Tibial artery (tissue), 4 donors: ENCODE measurements at places on chromosomes 11 and 22.

DNA sequence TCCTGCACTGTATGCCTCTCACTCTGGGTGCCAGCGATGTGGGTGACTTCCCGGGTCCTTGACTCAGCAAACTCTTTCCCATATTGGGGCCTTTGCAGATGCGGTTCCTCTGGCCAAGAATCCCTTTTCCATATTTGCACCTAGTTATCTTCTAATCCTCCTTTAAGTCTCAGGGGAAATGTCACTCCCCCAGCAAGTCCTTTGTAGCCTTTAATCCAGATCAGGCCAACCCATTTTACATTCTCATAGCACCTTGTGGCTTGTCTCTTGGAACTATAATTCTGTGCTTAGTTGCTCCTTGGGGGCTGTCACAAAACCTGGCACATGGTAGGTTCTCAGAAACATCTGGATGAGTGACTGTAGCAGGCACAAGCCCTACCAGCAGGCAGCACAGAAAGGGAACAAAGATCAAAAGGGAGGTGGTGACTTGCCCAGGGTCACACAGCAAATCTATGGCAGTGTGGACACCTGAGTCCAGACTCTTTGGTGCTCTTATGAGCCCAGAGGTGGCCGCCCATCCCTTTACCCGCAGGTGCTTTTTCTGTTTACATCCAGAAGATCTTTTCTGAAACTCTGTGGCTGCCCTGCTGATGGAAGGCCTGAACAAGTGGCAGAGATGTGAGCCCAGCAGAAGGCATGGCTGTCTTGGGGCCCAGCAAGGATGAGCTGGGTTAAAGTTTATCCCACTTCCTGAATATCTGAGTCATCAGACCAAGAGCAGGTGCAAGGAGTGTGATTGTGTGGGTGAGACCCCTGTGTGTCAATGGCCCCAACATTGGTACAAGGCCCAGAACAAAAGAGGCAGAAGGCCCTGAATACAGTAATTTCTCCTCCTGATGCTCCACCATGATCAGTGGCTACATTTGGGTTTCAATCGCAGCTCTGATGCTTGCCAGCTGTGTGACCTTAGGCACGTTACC is 78.6 kb upstream of the GRK3 start:
- no peak for DNase-seq

DNA sequence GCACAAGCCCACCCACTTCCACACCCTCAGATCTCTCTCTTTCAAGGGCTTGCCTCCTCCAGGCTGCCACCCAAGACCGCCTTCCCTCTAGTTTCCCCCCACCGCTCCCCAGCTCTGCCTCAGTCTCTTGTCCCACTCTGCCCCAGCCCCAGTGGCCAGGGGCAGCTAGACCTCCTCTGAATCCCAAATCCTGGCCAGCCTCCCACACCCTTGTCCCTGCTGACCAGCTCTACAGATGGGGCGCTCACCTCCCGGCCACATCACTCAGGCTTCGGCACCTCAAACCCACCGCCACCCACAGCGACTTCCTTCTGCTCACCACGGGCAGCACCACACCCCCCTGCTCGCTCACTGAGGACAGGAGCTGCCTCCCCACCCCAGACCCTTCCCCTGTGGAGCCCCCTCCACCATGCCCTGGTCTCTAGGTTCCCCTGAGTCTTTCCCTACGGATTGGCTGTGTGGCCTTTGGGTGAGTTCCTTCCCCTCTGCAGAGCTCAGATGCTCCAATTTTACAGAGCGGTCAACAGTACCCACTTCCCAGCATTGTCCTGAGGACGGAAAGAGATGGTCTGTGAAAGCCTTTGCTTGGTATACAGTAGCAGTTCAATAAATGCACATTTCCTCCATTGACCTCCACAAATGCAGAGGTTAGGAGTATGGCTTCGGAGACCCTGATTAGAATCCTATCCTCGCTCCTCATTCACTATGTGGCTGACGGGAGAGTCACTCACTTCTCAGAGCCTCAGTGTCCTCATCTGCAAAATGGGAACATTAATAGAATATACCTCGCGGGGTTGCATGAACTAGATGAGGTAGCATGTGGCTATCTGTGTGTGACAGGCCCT is 11.5 kb upstream of the SPI1 start:
- DNase-seq = no peak

- DNase-seq = no peak
These were observed 197.7 kb downstream of the CASP12 start for GRCh38 chr11:104700609-104701008.

DNA sequence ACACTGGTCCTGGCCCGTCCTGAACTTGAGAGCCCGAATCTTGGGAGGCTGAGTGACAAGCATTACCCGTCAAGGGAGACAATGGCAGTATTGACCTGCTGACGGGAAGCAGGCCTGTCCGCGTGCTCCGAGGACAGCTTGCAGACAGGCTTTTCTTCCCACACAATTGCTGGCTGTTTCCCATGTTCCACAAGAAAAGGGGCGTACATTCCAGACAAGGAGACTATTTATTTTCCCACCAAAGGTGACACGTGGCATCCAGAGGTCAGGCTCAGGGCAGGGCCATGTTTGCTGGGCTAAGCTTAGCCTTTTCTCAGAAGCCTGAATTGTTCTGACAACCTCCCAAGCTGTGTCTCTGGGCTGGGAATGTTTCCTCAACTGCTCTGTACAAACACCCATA is 86.9 kb upstream of the SPON1 start:
- no peak for DNase-seq

- no peak for DNase-seq
These were observed 18.9 kb upstream of the PPP6R3 start for GRCh38 chr11:68441466-68442230.

- no peak for DNase-seq
These were observed 21.5 kb downstream of the C11orf58 start for GRCh38 chr11:16759857-16760508.

- DNase-seq = no peak
These were observed 299.0 kb downstream of the FAT3 start for GRCh38 chr11:92523611-92524010.

GRCh38 chr11:9691865-9692264 is 28.0 kb downstream of the SWAP70 start:
- DNase-seq = no peak

- DNase-seq = no peak
These were observed 61.2 kb downstream of the GUCY1A2 start for GRCh38 chr11:106957030-106957482.

DNA sequence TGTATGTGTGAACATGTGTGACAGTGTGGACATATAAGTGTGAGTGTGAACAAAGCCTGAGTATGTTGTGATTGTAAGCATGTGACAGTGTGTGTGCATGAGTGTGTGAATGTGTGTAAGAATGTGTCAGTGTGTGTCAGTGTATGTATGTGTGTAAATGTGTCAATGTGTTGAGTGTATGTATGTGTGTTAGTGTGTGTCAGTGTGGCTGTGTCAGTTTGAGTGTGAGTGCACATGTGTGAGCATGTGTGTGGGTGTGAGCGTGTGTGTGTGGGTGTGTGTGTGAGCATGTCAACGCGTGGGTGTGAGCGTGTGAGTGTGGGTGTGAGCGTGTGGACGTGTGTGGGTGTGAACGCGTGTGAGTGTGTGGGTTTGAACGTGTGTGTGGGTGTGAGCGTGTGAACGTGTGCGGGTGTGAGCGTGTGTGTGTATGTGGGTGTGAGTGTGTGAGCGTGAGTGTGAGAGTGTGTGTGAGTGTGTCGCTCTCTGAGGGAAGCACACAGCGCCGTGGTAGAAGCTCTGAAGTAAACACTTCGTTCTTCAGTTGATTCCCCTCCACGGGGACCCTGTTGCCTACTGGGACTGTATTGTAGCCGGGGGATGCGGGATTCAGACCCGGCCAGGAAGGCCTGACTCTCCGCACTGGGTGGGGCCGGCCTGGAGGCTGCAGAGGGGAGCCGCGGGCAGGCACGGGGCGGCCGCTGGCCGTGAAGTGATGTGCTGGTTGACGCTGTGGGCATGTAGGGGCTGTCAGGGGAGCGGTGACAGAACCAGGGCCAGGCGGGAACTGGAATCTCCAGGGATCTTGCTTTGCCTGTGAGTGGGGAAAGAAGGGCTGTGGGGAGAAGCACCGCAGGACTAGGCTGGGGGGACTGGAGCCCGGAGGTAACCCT is 21.1 kb downstream of the RPS6KA4 start:
- no peak for DNase-seq

DNA sequence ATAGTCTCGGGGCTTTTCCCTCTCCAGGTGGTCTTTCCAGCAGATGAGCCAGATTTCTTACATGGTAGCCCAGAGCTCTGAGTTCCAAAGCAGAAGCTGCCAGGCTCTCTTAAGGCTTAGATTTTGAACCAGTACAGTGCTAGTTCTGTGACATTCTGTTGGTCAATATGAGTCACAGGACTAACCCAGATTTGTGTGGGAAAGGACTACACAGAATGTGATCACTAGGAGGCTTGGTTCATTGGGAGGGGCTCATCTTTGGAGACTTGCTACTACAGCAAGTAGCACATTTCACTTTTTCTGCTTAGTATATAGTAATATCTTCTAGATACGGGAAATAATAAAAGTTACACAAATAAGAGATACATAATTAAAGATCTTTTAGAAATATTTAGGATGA is 24.1 kb downstream of the RNF214 start:
- no peak for DNase-seq

GRCh38 chr11:95341221-95341620 is 110.2 kb upstream of the SESN3 start:
- DNase-seq = no peak

GRCh38 chr22:18063306-18063705 is 14.5 kb upstream of the PEX26 start:
- DNase-seq = no peak

- no peak for DNase-seq
These were observed 802.7 kb downstream of the METTL15 start for GRCh38 chr11:28910926-28911325.

DNA sequence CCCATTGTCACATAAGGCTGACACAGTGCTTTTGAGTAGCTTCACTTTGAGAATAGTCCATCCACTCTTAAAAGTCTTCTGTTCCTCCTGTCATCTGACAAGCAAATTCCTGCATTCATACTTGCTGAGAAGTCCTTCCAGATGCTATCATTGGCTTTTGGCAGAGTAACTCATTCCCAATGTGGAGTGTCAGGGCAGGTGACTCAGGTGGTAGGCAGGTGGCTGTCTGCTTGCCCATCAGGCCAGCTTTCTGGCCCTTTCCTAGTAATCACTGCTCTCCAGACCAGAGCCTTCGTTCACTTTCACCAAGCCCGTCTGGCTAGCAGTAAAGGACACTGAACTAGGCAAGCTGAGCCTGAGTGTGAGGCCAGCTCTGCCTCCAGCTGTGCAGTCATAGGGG is 162.5 kb upstream of the CCDC90B start:
- DNase-seq = no peak
